ENCODE measurements at places on chromosomes 16 and 17.

- no peak for DNase-seq
Measured at GRCh38 chr17:17725752-17726457, 44.6 kb downstream of the RAI1 start.

DNA sequence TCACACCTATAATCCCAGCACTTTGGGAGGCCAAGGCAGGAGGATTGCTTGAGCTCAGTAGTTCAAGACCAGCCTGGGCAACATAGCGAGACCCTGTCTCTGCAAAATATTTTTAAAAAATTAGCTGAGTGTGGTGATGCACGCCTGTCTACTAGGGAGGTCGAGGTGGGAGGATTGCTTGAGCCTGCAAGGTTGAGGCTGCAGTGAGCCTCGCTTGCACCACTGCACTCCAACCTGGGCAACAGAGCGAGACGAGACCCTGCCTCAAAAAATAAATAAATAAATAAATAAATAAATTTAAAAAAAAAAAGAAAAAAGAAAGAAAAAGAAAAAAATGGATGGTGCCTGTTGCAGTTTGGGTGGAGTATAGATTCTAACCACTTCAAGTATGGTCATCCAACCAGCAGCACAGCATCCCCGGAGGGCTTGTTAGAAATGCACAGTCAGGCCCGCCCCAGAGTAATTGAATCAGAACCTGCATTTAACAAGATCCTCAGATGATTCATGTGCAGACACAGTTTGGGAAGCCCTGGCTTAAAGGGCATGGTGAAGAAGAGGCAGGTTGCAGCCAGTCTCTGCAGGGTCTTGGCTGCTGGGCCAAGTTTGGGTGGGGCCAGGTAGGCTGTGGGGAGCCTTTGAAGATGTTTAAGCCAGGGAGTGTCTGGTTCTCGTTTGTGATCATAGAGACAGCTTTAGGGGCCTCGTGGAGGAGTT lies 40.8 kb downstream of the MRC2 start:
- no peak for DNase-seq

DNA sequence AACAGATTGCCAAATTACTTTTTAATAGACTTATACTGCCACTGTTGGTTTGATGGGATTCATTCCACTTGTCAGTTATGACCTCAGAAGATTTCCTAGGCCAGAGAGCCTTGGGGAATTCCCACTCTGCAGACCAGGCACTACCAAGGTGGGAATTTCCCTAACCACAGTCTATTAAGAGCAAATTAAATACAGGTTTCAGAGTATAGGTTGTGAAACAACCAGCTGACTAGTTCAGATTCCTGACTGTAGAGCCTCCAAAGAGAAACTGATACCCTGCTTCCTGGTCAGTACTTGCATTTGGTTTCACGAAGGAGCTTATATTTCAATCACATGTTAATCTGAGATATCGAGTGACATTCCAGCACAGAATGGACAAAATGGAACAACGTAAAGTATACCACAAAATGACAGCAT lies 186.5 kb downstream of the STX8 start:
- peak; percentile 42 for DNase-seq

DNA sequence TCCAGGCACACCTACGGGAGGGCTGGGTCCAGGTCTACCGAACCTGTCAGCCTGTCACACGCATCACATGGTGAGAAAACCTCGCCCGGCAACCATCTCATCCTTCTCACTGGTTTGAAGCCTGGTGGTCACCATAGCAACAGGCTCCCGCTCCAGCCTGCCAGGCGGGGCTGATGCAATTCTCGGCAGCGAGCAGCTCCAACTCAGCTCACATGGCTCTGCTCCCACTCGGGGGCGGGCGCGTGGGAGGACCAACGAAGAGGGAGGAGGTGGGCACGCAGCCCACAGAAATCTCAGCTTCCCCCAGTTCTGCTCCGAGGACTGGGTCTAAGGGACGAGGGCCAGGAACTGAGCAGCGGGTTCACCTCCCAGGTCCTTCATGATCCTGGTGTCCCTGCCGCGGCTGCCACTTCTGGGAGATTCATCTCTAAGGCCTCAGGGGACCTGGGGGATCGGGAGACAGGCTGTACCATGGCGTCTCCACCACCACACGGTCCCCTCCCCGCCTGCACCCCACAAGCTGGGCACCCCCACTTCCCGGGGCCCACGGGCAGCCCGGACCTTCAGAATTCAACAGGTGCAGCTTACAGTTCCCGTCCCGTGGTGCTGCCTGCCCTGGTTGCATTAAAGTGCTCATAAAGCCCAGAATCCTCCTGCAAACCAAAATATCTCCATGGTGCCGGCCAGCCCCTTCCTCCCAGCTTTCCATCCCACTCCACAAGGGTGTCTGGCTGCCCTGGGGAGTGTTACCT lies 25.8 kb downstream of the ABR start:
- no peak for DNase-seq

DNA sequence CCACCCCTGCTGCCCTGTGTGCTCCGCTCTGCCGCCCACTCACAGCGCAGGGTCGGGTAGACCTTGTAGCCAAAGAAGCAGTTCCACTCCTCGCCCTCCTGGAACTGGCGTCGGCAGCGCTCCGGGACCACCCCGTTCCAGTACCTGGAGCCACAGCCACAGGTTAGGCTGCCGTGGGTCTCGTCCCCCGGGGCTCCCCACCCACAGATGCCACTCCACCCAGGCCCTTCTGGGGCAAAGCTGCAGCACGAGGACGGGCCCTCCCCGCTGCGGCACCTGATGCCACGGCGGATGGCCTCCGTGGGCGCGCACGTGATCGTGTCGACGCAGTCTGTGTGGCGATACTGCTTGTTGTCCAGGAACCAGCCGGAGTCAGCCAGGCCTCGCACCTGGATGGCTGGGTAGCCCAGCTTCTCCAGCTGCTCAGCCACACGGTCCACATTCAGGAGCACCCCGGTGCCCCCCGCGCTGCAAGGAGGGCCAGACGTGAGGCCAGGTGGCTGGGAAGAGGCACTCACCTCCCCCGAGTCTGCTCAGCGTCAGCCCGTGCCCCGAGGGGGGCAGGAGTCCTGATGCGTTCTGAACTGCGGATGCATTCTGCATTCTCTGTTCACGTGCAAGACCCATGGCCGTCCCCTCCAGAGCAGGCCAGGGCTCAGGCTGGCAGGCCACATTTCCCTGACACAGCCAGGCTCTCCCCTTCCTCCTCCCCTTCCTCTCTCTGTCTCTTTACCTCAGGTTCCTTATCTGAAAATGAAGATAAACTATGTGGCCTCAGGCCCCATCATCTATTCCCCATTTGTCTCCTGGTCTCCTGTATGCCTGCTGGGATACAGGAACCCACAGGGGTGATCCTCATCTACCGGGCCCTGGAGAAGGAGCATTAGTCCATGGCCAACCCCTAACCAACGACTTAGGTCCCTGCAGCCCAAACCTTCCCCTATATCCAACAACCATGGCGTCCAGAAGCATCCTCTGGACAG lies 4.1 kb downstream of the NOTUM start:
- DNase-seq = no peak

DNA sequence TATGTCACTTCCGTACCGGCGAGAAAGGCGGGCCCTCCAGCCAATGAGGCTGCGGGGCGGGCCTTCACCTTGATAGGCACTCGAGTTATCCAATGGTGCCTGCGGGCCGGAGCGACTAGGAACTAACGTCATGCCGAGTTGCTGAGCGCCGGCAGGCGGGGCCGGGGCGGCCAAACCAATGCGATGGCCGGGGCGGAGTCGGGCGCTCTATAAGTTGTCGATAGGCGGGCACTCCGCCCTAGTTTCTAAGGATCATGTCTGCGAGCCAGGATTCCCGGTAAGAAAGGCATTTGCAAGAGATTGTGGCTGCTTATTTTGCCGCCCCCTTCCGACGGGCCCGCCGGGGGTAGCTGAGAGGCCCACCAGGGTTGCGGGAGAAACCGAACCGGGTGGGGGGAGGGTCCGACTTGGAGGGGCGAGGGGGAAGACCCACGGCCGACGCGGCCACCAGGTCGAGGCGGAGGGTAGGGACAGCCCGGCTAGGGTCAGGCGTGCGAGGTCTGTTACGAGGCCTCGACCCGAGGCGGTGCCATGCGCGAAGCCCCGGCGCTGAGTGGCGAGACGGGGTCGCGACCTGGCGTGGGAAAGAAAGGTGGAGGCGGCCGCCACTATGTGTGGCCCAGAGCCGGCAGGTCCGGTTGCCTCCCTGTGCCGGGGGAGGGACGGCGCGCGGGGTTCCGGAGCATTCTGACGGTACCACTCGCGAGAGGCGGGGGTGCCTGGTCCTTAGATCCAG lies 6.7 kb upstream of the CD68 start:
- DNase-seq = peak; percentile 99

DNA sequence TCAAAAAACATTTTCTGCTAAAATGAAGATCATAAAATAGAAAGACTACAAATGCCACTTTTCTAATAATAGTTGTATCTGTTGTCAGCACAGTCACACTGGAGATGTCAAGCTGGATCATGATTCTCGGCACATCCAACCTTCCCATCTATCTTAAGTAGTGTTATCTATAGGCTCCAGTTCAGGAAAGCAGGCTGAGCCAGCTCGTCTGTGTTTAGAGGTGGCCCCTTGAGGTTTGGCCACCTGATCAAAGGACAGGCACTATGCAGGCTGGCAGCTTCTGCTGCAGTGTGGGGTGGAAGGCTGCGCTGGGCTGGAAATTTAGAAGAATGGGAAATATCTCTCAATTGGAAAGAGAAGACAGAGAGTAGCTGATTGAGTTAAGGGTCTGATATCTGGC lies 32.4 kb downstream of the SMYD4 start:
- DNase-seq = no peak

DNA sequence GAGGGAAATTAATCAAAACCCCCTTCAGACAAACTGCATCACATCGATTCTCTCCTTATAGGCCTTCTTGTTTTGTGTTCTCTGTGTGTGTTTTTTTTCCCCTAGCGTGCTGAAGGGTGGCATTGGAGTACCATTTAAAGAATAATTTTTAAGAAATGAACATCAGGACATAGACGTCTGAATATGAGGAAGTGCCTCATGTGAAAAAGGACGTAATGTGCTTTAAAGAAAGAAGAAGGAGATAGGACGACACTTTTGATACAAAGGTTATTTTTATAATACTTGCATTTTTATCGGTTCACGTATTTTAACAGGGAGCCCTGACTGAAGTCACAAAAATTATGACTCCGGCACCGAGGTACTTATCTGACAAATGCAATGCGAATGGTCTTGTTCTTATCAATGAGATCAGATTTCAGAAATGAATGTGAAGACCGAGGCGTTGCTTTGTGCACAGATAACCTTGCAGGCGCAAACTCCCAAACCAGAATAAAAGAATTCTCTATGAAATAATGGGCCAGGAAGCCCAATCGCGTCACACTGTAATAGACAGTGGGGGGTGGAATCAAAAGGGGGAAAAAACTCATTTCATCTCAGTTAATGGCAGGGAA lies 606.3 kb downstream of the MAF start:
- DNase-seq = no peak

- DNase-seq = no peak
Measured at GRCh38 chr17:29560316-29560715, 6.5 kb downstream of the ABHD15 start.

DNA sequence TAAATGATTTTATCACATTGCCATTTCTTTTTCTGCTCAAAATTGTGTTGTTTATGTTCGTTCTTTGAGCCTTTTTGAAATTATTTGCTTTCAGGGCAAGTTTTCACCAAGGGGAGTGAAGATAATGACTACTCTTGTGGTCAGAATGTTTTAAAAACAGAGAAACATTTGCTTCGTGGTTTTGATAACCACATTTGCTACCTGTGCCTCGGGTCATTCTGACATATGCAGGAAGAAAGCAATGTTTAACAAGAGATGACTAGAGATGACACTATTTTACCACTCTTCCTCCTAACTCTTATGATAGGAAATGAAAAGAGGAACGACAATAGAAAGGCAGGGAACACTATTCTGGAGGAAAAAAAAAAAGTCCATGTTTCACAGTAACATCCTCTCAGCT lies 1496.5 kb upstream of the GOT2 start:
- no peak for DNase-seq

GRCh38 chr16:89687092-89687940 lies 827 bp downstream of the CDK10 start:
- no peak for DNase-seq

DNA sequence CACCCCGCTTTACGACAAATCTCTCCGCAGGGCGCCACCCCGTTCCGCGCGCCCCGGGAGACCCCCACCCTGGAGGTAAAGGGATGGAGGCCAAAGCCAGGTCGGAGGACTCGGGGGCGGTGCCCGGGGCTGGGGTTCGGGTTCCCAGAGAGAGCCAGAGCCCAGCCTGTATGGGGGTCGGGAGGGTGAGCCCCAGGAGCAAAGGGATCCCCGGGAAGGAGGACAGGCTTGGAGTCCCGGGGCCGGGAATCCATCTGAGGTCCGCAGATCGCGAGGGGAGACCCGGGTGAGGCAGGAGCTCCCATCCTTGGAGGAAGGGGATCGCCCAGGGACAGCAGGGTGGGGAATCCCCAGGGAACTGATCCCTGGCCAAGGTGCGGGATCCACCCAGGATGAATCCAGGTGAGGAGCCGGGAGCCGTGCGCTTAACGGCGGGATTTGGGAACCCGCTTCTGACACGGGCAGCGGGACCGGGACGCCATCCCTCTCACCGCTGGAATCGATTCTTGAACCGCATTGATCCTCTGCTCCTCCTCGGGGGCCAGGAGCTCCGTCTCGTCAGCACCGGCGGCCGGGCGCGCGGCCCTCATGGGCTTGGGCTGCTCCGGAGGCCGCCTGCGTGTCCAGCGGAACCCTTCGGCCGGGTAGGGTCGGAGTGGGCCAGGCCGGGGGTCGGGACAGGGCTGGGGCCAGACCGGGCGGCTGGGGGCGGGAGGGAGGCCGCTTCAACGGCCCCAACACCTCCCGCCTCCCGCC lies at the start of gene MMD:
Gene MMD (minus strand): TSS at position 657 of the 756 bp plus-strand sequence. CDS start 140 bp downstream, at position 517.
- peak; percentile 35 for DNase-seq

DNA sequence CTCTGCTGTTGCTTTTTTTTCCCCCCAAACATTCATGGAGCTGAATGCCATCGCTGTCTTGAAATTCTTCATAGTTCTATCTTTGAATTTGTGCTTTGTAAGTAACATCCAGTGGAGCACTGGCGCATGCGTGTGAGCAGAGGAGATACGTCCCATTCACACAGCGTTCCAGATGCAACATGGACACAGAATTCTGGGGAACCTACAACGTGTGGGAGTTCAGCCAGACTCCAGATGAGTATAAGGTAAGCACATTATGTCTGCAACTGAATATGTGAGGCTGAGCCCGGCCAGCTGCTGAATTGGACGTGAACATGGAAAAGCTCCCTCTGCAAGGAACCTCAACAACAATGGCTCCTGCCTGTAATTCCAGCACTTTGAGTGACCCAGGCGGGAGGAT lies 4.3 kb upstream of the ATP1B2 start:
- no peak for DNase-seq

DNA sequence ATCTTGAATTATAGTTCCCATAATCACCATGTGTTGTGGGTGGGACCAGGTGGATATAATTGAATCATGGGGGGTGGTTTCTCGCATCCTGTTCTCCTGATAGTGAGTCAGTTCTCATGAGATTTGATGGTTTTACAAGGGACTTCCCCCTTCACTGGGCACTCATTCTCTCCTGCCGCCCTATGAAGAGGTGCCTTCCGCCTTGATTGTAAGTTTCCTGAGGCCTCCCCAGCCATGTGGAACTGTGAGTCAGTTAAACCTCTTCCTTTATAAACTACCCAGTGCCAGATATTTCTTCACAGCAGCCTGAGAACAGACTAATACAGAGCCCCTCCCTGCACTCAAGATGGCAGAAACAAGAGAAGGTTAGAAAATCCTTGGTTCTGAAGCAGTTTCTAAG lies 26.4 kb downstream of the LDAF1 start:
- DNase-seq = peak; percentile 9
